Kasumi-1 (cell line): ENCODE measurements at places on chromosomes 2 and 18.
A peak's percentile ranks its signal among the peaks of the same experiment; 100 is the strongest.

- peak; percentile 81 for DNase-seq
Measured at GRCh38 chr2:179340678-179341077, 76.0 kb upstream of the SESTD1 start.

DNA sequence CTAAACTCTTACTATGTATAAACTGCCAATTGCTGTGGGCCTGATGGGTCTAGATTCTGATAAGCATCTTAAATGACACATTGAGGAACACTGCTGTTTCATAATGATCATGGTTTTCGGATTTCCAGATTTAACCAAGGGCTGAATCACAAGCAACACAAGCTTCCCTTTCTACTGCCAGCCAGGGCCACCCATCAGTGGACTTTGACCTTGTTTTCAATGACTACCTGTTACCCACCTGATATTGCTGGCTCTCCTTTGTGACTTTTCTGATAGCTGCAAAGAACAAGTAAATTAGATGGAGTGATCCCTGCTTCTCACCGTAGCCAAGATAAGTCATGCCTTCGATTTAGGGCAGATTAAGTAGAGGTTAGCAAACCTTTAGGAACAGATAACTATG, 259.0 kb downstream of the PAX3 start:
- no peak for DNase-seq

DNA sequence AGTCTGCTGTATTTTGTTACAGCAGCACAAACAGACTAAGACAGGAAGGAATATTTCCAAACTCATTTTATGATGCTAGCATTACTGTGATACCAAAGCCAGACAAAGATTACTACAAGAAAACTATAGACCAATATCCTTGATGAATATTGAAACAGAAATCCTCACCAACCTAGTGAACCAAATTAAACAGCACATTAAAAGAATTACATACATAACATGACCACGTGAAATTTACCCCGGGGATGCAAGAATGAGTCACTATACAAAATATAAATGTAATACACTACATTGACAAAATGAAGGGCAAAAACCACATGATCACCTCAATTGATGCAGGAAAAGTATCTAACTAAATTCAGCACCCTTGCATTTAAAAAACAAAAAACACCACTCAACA, 112.6 kb downstream of the CHN1 start:
- no peak for DNase-seq

DNA sequence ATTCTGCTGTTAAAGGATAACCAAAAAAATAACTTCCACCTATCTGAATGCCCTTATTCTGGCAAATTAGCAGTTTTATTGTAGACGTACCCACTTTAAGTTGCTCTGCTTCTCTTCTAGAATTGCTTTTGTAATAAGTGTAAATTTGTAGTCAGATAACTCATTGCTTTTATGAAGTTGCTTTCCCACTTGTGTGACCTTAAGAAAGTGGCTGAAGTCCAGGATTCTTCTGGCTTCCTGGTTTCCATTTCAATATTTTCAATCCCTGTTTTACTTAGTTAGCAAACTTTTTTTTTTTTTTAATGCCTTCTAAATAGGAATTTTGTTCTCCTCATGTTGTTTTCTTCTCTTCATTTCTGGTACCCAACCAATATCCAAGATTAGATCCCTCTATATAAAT, 59.8 kb downstream of the GLS start:
- no peak for DNase-seq

DNA sequence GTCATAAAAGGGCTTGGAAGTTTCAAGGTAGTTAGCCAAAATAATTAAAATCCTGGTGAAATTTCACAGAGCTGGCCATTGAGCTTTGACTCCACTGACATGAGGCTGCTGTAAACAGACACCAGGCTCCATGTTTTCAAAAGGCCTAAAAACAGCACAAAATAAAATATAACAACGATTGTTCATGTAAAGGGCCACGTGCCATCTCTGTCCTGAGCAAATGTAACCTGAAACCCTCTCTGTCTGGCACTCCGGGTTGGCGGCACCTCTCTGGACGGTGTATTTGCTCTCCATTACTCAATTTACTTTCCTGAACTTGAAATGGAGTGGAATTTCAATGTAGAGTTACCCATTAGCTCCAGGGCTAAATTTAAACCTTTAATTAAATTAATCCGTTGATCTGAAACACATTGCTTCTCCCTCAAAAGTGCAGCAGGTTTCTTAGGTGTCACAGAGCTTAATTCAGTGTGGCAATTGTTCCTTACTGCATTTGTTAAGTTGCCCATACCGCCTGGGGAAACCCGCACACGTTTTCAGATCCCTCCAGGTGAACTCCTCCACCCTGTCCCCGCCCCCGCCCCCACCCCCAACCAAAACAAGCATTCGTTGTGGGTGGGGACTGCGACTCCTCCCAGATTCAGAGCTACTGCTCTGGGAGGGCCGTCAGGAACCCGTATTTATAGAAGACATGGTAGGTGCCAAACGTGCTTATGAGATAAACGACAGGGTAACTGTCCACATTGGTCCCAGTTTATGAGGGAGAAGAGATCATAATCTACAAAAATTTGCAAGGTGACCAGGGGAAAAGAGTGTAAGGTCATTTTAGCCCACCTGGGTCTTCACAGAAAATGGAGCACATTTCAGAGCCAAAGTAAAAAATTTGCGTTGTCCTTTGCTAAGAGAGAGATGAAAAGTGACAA, 1.2 kb upstream of the CABLES1 start:
- peak; percentile 37 for DNase-seq

GRCh38 chr2:54772531-54772930, 49.1 kb downstream of the EML6 start:
- DNase-seq: no peak
